ENCODE measurements at places on chromosomes 5 and 9.

DNA sequence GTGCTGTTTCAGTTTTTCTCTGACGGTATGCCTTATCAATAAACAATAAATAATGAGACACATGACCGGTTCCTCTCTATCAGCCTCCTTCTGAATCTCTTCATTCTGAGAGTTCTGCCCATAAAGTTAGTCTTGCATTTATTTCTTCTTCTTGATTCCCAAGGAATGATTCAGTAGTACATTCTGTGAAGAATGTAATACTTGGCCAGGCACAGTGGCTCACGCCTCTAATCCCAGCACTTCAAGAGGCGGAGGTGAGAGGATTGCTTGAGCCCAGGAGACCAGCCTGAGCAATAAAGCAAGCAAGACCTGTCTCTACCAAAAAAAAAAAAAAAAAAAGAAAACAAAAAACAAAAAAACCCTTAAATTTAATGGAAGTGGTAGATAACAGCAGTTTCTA lies 53.9 kb downstream of the PAM start:
- DNase-seq, result no peak

DNA sequence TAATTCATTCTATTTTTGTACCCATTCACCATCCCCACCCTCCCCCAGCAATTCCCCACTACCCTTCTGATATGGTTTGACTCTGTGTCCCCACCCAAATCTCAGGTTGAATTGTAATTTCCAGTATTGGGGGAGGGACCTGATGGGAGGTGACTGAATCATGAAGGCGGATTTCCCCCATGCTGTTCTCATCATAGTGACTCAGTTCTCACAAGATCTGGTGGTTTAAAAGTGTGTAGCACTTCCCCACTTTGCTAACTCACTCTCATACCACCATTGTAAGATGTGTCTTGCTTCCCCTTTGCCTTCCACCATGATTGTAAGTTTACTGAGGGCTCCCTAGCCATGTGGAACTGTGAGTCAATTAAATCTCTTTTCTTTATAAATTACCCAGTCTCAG lies 25.9 kb upstream of the TESK1 start:
- DNase-seq, result no peak

DNA sequence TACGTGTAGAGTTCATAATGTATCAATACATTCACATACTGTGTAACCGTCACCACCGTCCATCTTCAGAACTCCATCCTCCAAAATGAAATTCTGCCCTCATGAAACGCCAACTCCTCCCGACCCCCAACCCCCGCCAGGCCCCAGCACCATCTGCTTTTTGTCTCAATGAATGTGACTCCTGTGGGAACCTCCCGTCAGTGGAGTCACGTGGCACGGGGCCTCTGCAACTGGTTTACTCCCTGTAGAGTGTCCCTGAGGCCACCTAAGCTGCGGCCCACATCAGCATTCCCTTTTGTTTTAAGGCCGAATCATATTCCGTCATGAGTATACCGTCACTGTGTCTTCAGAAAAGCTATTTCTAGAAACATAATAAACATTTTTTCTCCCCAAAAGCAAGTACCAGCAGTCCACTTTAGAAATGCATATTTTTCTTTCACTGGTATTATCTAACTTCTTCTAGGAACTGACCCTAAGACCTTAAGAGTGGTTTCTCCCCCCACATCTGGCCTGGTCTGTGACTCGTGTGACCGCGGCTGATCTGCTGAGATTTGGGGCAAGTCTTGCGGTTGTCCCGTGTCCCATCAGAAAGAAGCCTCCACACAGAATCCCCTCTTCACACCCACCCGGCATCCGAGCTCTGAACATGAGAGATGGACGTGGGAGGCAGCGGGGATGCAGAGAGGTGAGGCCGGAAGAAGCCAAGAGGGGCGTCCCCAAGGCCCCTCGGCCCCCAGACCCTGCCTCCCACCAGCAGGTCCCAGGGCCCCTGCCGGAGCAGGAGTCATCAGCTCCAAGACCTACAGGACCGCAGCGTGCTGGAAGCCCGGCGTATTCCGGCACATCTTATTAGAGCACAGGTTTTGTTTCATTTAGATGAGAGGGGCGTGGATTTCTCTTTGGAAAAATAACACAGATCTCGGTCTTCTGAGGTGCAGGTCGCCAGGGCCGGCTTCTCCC lies 38.3 kb downstream of the SLC6A3 start:
- DNase-seq, result no peak

DNA sequence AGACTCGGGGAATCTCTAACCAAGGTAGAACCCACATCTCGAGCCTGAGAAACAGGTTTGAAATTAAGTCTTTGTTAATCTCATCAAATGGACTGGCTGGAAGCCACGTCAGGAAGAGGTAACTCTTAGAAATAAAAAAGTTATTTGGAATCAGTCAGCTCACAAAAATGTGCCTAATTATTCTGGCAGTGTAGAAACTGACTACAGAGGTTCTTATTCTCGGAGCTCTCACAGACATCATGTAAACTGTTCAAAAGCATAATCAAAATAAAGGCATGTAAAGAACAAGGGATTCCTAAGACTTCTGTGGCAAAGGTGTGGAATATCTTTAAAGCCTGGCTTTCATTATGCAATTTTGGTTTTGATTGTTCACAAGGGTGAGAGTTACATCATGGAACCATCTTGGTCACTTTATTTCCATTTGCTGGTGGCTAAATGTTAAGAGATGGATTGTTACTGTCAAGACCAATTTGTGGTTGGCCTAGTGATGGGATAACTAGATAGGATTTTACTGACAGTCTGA lies 85.1 kb downstream of the OTULIN start:
- DNase-seq, result no peak

DNA sequence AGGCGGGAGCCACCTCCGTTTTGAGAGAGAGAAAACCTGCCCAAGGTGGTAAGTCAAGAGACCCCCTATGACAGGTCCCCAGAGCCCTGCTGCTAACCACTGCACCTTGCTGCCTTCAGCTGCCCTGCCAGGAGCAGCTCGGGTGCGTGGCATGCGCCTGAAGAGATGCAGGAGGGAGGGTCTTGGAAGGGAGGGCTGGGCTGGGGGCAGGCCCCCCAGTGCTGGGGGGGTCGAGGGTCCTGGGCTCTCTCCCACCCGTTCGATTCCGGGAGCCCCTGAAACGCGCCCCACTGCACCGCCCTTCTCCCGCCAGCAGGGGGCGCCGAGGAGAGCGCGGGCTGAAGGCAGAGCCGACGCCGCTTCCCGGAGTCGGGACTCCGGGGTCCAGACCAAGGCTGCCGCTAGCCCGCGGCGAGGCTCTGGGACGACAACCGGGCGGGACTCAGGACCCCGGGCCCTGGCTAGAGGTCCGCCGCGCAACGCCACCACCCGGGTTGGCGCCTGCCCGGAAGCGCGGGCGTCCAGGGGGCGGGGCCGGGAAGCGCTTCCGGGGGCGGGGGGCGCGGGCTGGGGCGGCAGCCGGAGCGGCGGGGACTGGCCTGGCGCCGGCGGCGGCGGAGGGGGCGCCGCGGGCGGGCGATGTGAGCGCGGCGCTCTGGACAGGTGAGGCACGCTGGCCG lies at the start of gene ZBTB34:
ZBTB34 (plus strand) TSS at position 563 of the 680 bp plus-strand sequence. CDS start 18,761 bp downstream, outside the sequence.
- DNase-seq, result no peak

DNA sequence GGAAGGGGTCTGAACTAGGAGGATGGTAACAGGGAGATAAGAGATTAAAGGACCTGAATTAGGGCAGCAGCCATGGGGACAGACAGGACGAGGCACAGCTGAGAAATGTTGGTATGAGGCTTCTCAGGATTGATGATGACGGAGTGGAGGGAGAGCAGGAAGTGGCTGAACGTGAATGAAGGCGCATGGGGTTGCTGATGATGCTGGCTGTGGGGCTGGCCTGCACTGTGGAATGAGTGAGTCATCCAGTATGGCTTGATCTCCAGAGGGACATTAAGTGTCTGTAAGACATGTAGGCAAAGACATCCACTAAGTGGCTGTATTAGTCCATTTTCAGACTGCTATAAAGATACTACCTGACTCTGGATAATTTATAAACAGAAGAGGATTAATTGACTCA lies 256.4 kb downstream of the ICE1 start:
- no peak for DNase-seq

- DNase-seq, result no peak
Observed at GRCh38 chr5:123444016-123444415, 20.8 kb upstream of the CEP120 start.

DNA sequence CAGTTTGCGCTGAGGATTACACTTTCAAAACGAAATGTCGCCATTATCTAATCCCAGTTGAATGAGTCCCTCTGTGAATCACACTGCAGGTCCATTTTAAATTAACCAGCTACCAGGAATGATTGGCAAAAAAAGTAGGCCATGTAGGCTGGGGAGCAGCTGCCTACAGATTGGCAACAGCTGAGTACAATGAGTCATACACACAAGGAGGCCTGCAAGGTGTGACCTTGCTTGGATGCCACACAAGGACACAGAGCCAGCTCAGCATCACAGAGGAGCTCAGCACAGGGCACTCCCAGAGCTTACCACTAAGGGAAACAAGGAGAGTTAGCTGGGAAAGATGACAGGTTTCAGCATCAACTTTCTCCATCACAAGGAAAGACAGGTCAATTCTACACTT lies 12.9 kb downstream of the HAVCR1 start:
- DNase-seq, result no peak

GRCh38 chr5:65695162-65695755 lies 26.6 kb downstream of the SGTB start:
- no peak for DNase-seq
